Activated CD4-positive, alpha-beta memory T cell treated with anti-CD3 and anti-CD28 coated beads, Interleukin-2, amount 10 ng/mL, durations not matched to agents 7 days and 5 days (primary cell): ENCODE measurements at places on chromosomes 2 and 18. TPM values are rescaled to one million over a fixed set of nuclear protein-coding genes. Genes with fewer than 3 reads are reported as not detected.

ZNF892 gene
- total RNA-seq = 3.2 TPM

VSNL1 gene
- total RNA-seq = not detected

IL36B gene
- total RNA-seq = not detected

NCKAP5 gene
- not detected for total RNA-seq

HOXD13 gene
- not detected for total RNA-seq

FOXI3 gene
- total RNA-seq = not detected

TPRKB gene
- 32.9 TPM for total RNA-seq

NEUROD1 gene
- not detected for total RNA-seq

ATP8B1 gene
- not detected for total RNA-seq

ST6GAL2 gene
- not detected for total RNA-seq

TANC1 gene
- total RNA-seq = 0.55 TPM

STON1 gene
- total RNA-seq = 3.0 TPM

CABLES1 gene
- total RNA-seq = 2.7 TPM

VIT gene
- total RNA-seq = not detected

CPO gene
- total RNA-seq = not detected

KCNJ13 gene
- not detected for total RNA-seq

SUCLG1 gene
- total RNA-seq = 66.1 TPM

RUFY4 gene
- 3.2 TPM for total RNA-seq

DLX1 gene
- total RNA-seq = 0.18 TPM

CELF4 gene
- not detected for total RNA-seq

AAMP gene
- total RNA-seq = 44.2 TPM

HTR2B gene
- 0.13 TPM for total RNA-seq
